ENCODE measurements at places on chromosomes 16 and 17.

GRCh38 chr16:72858665-72859493 is 189.0 kb downstream of the ZFHX3 start:
- no peak for DNase-seq

- DNase-seq = no peak
These were observed 18.6 kb downstream of the GDPD1 start for GRCh38 chr17:59238906-59239305.

GRCh38 chr17:15185625-15185991 is 79.5 kb downstream of the PMP22 start:
- DNase-seq = no peak

- no peak for DNase-seq
These were observed 29.8 kb upstream of the XYLT2 start for GRCh38 chr17:50316016-50316587.

DNA sequence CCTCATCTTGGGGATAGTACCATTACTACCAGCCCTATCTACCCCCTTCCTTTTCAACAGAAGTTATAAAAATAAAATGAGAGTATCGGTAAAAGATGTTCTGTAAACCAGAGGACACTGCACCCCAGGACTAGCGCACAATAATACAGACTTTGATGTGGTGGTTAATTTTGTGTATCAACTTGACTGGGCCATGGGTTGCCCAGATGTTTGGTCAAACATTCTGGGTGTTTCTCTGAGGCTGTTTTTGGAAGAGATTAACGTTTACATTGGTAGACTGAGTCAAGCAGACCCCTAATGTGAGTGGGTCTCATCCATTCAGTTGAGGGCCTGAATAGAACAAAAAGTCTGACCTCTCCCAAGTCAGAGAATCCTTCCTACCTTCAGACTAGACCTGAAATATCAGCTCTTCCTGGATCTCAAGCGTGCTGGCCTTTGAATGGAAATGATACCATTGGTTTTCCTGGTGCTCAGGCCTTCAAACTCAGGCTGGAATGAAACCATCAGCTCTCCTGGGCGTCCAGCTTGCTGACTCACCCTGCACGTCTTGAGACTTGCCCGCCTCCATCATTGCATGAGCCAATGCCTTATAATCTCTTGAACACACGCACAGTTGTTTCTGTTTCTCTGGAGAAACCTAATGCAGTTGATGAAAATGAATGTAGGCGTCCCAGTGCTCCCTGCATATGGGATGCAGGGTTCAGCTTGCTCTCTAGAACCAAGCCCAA is 10.1 kb downstream of the MRM1 start:
- DNase-seq = no peak

GRCh38 chr17:18043491-18043890 is 4.3 kb downstream of the GID4 start:
- no peak for DNase-seq

DNA sequence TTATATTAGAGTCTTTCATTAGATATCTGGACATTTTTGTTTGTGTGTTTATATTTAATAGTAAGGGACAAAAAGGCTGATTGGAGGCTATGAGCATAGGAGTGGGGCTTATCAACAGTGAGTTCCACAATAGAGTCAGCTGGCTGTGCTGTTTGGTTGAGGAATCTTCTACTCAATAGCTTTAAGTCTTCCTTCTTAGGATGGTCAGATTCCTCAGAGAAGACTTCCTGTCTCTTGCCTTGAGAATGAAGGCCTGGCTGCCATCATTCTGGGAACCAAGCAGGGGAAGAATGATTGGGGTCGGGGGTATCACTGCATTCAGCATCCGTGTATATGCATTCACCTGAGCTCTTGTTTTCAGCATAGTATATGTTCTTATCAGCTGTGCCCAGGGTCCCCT is 31.9 kb upstream of the ABCC11 start:
- no peak for DNase-seq

GRCh38 chr17:5866978-5867377 is 203.2 kb upstream of the WSCD1 start:
- DNase-seq = no peak

DNA sequence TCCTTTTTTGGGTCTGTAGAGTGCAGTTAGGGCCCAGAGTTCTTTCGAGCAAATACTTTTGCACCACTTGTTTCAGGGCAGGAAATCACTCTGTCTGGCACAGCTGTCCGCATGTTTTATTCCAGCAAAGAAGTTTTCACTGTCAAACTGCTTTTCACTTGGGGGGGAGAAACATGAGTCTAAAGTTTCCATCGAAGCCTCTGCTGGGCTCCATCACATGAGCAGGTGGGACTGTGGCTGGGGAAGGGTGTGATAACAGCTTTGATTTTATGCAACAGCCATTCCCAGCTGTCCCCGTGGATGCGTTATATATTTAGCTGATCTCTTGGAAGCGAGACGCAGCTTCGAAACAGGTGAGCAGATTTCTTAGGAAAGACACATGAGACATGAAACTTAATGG is 288.6 kb downstream of the SNX29 start:
- DNase-seq = no peak

Measured in T-cell (primary cell).